ENCODE measurements at places on chromosomes 5 and 9.
A peak's percentile ranks its signal among the peaks of the same experiment; 100 is the strongest.

DNA sequence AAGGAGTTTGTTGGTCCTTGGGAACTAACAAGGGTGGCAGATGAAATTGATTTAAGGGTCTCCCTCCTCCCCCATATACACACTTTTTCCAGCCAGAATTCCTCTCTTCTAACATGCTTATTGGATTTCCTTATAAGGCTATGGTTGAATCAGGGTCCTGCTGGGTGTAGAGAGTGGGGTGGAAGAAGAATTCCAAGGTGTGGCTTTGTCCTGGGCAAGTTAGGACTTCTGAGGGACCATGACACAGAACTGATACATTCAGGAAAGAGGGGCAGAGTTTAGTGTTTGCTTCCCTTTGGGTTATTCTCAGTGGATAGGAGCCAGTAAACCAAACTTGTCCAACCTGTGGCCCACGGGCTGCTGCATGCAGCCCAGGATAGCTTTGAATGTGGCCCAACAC is 116.5 kb downstream of the SNX18 start:
- DNase-seq, result no peak

- no peak for DNase-seq
These were observed 426.6 kb downstream of the SPOCK1 start for GRCh38 chr5:137072361-137073115.

- DNase-seq, result no peak
These were observed 21.3 kb downstream of the HTR4 start for GRCh38 chr5:148633067-148633377.

DNA sequence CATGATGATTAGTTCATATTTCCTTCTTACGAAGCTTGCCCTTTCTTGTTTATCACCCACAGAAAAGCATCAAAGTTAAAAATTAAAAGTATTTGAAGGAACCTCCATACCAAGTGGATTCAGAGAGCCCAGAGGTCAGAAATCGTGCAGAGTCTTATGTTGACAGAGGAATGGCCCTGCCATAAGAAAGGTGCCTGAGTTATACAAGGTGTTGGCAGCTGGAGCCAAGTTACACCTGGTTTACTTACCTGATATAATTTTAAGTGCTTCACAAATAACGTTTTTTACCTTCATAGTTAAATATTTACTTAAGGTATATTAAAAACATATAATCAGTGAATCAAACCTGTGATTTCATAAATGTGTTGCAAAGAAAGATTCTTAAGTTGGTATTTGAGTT is 42.3 kb upstream of the DHFR start:
- DNase-seq, result no peak

DNA sequence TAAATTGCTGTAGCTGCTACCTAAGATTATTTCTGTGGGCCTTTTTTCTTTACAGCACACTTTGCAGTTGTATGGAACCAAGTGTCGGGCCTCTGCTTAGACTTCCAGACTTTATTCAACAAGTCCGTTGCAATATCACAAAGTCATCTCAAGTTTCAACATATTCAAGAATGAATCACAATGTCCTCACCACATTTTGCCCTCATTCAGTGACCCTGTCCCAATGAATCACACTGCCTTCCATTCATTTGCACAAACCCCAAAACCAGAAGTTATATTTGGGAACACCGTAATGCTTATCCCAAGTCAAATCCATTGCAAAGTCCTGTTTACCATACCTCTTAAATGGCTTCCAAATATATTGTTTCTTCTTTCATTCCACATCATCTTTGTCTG is 439.6 kb downstream of the CSNK1G3 start:
- no peak for DNase-seq

- no peak for DNase-seq
These were observed 41.9 kb upstream of the AGXT2 start for GRCh38 chr5:35089334-35090314.

GRCh38 chr9:84045481-84046097 is 65.0 kb downstream of the RMI1 start:
- DNase-seq, result no peak

GRCh38 chr9:19699756-19700155 is 89.1 kb downstream of the SLC24A2 start:
- DNase-seq, result no peak

GRCh38 chr5:146564007-146564762 is 48.2 kb upstream of the GPR151 start:
- DNase-seq, result no peak

DNA sequence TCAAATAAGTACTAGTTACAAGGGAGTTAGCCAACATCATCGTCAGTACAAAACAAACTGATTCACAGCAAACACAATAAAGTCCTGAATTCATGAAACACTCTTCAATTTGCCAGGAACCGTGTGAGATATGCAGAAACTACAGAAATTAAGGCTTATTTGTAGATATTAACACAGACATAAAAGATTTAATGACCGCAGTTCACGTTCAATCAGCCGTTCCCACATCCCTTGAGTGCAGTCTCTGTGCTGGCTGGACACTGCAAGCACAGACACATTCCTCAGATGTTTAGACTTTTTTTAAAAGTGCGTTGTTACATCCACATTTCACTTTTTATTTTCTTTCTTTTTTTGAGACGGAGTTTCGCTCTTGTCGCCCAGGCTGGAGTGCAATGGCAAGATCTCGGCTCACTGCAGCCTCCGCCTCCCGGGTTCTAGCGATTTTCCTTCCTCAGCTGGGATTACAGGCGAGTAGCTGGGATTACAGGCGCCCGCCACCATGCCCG is 566 bp upstream of the CEP78 start:
- DNase-seq, result no peak

- no peak for DNase-seq
These were observed 575.7 kb downstream of the PDE4D start for GRCh38 chr5:59317774-59318205.

GRCh38 chr9:106962615-106963363 is 99.8 kb downstream of the ZNF462 start:
- no peak for DNase-seq

DNA sequence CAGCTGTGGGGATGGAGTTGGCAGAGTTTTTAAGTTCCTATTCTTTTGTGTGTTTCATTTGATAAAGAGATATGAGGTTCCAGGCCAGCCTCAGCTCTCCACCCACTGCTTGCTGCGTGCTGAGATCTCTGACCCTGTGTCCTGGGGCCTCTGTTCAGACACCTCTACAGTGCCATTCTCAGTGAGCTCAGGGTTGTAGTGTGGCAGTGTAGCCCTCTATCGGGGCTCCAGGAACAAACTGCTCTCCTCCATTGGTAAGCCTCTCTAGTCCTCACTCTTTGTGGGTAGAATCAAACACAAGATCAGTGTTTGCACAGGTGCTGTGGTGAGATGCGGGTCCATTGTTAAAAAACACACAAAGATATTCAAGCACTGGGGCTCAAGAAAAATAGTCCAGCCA is 386.6 kb upstream of the RPS23 start:
- no peak for DNase-seq

DNA sequence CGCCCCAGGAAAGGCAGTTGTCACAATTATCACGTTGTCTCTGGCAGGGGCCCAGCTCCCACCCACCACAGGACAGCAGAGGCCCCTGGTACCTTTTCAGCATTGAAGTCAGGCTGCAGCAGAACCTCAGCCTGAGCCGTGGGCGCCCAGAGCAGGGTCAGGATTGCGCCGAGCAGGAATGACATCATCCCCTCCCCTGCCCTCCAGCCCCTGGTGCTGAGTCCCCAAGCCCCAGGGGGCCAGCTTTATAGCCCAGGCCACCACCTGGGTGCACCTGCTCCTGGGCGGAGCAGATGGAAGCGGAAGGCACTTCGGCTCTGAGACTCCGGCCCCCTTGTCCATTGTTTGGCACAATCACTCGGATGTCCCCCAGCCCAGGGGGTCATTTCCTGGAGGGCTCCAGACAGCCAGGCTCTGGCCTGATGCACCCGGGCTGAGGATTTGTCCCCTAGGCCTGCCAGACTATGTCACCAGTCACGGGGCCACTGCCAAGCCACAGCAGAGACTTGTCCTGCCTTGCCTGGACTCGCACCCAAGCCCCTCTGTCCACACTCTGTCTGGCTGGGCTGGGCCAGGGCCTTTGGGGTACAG is at the start of gene LCN15:
LCN15 (minus strand) TSS at position 218 of the 591 bp plus-strand sequence; CDS start at position 188, 30 bp downstream.
- no peak for DNase-seq

GRCh38 chr9:136791516-136792276 is 552 bp downstream of the TMEM141 start:
- peak; percentile 59 for DNase-seq

- no peak for DNase-seq
These were observed 580.3 kb downstream of the BNC2 start for GRCh38 chr9:16290169-16290568.

DNA sequence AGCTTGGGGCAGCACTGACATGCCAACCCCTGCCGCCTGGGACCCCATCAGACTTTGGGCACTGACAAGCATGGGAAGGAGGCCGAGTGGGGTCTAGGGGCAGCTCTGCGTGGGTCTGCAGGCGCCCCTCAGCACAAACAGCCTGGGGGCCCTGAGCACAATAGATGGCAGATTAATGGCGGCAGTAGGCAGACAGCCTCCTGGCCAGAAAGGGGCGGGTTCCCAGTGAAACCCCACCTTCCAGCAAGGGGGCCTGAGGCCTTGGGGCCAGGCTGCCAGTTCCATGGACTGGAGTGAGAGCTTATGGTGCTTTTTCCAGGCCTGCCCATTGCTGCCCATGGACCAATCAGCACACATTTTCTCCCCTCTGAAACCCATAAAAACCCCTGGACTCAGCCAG is 2031.2 kb downstream of the EFNA5 start:
- DNase-seq, result no peak

- DNase-seq, result no peak
These were observed 605.1 kb upstream of the DAB2 start for GRCh38 chr5:40029711-40030495.

- DNase-seq, result peak; percentile 26
These were observed 59.4 kb upstream of the RAPGEF1 start for GRCh38 chr9:131799177-131799823.

- DNase-seq, result no peak
These were observed 16.3 kb upstream of the LAMC3 start for GRCh38 chr9:130992682-130993032.

DNA sequence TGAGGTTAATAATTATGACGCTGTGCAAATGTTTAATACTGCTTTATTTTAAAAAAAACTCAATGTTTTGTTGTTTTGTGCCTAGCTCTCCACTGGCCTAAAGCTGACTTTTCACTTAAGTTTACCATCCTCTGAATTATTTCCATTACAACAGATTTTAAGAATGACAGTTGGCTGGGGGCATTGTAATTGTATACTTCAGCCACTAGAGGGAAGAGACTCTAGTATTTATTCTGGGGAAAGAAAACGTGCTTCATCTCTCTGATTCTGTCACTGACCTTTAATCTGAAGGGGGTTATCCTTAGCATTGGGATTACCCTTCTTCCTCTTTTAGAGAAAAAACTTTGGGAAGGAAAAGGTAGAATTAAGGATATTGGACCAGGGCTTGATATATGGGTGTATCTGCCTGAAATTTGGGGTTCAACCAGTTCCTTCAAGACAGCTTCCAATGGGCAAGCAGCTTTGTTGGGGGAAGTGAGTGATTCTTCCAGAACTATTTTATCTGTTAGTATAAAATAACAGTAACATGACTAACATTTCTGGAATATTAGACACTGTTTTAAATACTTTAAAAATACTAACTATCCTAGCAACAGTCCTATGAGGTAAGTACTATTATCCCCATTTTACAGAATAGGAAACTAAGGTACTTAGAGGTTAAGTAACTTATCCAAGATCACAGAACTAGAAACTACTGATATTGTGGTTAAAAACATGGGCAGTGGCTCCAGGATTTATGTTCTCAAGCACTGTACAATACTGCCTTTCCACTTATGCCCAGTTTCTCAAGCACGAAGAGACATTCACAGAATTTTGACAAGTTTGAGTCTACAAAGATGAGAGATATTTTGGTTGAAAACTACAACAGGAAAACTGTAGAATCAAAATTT is 208.4 kb downstream of the CD180 start:
- DNase-seq, result no peak

GRCh38 chr5:38265546-38266179 is 7.3 kb downstream of the EGFLAM start:
- no peak for DNase-seq

- DNase-seq, result no peak
These were observed 179.9 kb downstream of the GAS1 start for GRCh38 chr9:86767373-86767772.

GRCh38 chr5:157473383-157474320 is 13.6 kb downstream of the NIPAL4 start:
- no peak for DNase-seq

GRCh38 chr5:172792701-172793570 is 21.9 kb upstream of the DUSP1 start:
- DNase-seq, result no peak

GRCh38 chr5:362189-362588 is 40.7 kb downstream of the AHRR start:
- no peak for DNase-seq

GRCh38 chr9:91546574-91546973 is 122.9 kb upstream of the NFIL3 start:
- no peak for DNase-seq

DNA sequence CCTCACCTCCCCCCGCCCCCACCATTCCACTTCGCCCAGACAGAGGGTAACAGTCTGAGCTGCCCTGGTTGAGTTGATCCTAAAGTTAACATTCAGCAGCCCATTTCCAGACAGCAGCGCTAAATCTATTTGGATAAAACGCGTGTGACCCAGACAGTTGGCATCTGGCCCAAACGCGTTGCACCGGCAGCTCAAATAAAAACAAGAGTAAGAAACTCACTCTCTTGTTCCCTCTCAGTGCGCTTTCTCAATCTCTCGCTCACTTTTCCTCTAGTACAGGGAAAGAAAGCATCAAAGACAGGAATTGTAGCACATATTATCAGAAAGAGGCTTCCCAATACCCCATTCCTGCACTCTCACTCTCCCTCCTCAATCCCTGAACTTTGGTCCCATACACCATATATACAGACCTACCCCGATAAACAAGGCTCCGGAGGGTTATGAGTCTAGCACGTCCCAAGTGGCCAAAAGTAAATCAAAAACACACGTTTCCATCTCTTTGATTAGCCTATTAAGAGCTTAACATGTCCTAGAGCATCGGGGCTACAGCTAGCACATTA is 1.3 kb downstream of the ADAMTS6 start:
- no peak for DNase-seq

DNA sequence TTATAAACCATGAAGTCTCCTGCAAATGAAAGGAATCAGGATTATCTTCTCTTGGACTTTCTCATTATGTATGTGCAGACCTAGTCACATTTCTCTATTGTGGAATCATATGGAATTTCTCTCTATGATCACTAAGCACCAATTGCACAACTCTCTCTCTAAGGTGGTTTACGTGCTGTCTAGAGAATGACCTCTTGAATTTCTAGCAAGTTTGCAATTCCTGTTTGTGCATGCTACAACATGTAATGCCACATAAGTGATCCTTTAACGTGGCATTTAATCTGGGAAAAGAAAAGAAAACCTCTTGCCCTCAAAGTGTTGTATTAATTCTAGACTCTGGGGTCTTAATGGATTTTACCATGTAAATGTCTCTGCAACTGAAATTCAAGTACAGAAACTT is 5.0 kb upstream of the PPP2R2B start:
- no peak for DNase-seq
